ENCODE measurements at places on chromosomes 1 and 21.

GRCh38 chr1:215477632-215478031, 89.5 kb upstream of the KCTD3 start:
- no peak for DNase-seq

GRCh38 chr1:220734571-220735326, 13.4 kb upstream of the MTARC2 start:
- no peak for DNase-seq

DNA sequence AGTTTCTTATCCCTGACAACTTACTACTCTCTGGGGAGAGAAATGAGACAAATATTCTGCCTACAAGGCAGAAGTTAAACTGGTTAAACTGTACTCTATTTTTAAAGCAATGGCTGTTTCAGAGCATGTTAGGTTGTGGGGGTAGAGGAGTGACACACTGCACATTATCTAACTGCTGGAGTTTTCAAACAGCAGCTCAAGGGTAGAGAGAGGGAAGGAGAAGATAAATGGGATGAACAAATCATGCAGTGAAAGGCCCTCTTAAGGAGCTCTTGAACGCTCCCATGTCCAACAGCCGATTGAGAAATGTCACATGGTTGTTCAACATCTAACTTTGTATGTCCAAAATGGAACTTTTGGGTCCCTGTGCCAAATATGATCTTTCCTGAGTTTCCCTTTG, 14.0 kb upstream of the IFI44L start:
- DNase-seq, result no peak

DNA sequence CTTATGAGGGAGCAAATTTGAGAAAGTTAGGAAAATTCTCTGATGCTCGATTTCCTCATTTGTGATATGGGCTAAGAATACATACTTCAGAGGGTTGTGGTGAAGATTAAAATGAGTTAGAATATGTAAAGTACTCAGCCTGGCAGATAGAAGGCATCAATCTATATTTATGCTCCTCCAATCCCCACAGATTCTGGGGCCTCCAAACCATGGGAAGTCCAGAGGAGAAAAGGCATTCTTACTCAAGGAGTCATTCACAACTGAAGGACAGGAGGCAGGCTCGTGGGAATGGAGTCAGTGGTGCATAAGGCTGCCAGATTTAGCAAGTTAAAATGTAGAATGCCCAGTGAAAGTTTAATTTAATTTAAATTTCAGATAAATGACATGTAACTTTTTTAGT, 330.0 kb upstream of the POU3F1 start:
- no peak for DNase-seq

DNA sequence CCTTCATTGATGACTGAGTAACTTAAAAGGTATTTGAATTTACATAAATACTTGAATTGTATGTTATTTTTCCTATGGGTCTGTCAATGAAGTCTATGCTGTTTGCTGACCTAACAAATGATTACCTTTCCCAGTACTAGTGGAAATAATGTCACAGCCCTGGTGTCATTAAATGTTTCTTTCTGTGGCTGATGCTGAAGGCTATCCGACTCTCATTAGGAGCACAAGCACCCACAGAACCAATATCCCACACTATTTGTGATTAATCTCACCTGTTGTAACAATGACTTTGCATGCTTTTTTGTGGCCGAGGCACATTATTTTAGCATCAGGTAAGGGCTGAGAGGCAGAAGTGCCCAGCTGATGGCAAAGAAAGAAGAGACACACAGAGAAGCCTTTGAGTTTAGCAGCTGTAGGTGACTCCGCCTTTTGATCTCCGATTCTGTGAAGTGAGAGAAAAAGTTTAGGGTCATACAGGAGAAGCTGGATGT, 25.8 kb upstream of the TRIM45 start:
- no peak for DNase-seq

- DNase-seq, result no peak
Observed at GRCh38 chr1:166258017-166258416, 91.2 kb upstream of the FAM78B start.

- DNase-seq, result no peak
Observed at GRCh38 chr1:50308878-50309277, 114.4 kb downstream of the DMRTA2 start.

DNA sequence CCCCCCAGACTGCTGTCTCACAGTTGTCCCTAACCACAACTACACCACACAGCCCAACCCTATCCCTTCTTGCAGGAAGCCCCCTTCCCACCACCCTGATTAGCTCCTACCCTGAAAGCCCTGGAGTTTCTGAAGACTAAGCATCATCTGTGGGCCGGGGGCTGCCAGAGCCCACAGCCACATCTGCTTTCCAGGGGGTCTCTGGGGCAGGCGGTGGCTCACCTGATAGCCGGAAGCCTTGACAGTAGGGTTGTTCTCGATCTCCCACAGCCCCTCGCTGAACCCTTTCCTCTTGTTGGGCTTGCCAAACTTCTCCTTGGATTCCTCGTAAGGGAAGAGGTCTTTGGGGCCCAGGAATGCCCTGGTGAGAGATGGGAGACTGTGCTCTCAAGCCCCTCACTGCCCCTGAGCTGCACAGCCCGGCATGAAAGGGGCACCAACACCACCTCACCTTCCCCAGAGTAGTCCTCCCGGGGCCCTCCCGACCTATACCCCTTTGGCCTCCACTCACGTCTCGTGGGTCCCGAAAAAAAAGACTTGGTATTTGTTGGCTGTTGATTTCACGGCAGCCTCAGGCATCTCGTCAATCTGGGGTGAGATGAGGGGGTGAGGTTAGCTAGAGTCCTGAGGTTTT, 4.0 kb upstream of the MRPL24 start:
- DNase-seq, result no peak

DNA sequence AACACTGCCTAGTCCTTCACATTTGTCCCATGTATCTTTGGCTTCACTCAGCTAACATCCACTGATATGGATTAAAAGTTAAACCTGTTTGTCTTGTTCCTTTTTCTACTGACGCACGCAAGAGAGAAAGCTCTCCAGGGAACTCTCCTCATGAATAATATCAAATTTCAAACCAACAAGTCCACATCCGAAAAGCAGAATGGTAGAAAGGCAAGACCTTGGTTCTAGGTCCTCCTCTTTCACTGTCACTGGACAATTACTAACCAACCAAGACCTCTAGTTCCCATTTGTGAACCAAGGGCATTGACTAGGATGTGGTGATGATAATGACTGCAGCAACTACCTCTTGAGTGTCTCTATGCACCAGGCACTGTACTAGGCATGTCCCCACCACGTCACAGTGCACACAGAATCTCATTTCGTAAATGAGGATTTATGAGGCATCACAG, 8.4 kb downstream of the PLPP3 start:
- DNase-seq, result no peak

DNA sequence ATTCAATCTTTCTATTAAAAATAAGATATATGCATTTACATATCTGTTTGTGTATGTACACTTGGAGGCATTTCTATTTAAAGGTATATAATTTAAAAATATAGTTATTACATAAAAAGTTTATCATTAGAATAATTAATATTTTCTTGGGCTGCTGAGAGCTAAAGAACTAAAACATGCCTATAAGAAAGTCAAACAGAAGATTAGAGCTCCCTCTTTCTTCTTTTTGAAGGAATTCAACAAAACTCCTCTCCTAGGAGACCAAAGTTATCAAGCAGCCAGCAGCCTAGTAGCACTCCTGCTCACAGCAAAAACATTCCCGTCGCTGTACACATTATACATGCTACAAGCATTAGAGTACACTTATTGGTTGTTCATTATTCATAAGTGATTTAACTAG, 216.4 kb downstream of the VAV3 start:
- DNase-seq, result no peak

DNA sequence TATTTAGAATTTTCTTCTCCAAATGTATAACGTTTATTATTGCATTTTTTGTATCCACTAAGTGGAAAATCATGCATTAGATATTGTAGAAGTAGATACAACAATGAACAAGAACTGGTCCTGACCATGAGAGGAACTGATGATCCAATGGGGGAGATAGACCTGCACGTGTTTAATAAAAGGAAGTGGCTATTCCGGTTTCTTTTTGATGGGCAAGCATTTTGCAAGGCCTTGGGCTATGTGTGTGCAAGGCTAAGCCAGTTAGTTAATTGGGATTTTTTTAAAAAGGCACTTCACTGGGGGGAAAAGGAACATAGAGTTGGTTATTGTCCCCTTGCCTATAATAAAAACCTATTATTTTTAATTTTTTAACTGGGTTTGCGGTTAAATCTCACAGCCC, 961 bp upstream of the VCAM1 start:
- no peak for DNase-seq

DNA sequence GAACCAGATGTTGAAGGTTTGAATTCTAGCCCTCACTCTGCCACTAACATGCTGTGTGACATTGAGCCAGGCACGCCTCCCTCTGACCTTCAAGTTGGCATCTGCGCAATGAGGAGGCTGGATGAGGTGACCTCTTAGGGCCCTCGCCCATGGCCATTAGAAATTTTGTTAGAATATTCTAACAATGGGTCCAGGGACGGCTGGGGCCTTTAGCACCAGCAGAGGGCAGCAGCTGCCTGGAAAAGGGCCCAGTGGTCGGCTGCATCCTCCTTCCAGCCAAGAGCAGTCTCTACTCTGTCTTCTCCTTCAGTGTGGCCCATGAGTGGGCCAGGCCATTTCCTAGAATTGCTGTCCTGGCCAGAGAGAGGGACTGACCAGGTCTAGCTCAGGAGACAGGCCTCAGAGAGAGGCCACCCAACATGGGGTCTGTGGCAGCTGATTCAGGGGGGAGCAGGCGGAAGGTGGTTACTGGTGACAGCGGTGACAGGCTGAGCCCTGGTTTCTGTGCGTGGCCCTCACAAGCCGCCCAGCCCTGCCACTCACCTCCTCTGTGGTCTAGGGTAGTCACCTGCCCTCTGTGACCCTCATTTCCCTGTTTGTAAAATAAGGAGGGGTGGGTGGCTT, 101.3 kb upstream of the ACTL8 start:
- no peak for DNase-seq

- no peak for DNase-seq
Observed at GRCh38 chr1:9169601-9170137, 40.8 kb upstream of the GPR157 start.

DNA sequence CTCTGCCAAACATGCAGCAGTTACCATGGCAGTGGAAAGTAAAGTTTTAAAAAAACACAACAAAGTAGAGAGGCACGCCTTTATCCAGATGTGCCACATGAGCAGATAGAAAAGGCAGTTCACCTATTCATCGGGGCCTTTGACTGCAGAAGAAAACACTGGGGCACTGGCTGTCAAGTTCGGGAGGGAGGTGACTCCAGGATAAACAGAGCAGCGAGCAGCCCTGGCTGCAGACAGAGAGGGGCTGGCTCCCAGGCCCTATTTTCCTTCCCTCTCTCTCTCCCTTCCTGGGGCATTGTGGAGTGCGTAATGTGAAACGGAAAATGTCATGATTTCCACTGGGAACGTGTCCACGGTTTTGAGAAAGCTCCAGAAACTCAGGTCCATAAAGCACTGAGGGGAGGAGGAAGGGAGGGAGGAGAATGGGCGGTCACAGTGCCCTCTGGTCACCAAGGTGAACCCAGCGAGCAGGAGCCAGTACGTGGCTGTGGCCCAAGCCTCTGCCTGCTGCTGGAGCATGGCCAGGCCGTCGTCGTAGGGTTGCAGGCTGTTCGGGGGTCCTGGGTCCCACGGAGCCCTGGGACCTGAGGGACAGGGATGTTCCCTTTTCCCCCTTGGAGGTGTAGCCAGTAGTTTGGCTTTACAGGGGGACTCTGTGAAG, 114.7 kb upstream of the IRF2BP2 start:
- no peak for DNase-seq

- DNase-seq, result no peak
Observed at GRCh38 chr1:228751360-228752098, 16.2 kb downstream of the RHOU start.

GRCh38 chr1:167446966-167447365, 71.4 kb downstream of the CD247 start:
- DNase-seq, result no peak

GRCh38 chr1:191279266-191279800, 801.7 kb upstream of the BRINP3 start:
- DNase-seq, result no peak

DNA sequence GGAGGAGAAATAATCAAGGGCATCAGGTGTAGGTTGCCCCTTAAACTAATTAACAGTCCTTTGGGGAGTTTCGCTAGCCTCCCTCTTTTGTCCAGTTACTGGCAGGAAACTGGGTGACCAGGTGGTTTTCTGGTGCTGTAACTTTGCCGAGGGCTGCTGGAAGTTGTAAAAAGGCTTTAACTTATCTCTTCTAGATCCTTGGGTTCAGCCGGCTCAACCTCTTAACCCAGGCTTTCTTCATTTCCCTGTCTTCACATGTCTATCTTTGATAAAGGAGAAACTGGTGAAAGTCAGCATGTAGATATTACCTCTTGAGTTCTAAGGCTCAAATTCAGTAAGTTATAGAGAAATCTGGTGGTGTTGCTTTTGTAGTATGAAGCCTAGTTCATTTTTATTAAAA, 289.7 kb upstream of the NRIP1 start:
- no peak for DNase-seq

DNA sequence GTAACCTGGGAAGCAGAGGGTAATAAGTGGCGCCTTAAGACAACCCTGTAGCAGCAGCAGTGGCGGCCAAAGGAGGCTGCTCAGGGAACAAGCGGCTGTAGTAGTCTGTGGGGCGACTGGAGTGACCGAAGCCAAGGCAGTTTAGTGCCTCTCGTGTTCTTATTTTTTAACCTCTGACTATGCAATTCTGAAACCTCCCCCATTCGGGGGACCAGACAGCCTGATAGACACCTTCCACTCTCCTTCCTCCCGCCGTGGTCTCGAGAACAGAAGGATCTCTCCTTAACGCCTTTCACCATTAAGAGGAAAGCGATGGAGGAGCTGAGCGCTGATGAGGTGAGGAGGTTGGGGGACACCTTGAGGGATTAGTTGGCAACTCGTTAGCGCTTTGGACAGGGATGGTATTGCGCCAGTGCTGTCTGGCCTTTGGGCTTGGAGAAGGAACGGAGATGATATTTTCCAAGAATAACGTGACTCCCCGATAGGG, 644 bp downstream of the UBE4B start:
- no peak for DNase-seq

DNA sequence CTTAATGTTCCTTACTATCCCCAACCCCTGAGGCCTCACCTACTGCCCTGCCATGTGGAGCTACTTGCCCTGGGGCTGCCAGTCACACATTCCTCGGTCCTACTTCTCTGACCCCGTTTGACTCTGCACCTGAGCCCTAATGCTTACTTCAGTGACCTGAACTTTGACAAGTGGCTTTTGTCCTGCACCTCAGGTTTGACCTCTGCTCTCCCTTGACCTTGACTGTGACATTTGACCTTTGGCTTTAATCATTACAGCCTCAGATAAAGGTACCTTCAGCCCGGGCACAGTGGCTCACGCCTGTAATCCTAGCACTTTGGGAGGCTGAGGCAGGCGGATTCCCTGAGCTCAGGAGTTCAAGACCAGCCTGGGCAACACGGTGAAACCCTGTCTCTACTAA, 22.8 kb downstream of the MR1 start:
- no peak for DNase-seq

- DNase-seq, result no peak
Observed at GRCh38 chr1:186943891-186944686, 115.3 kb downstream of the PLA2G4A start.

- no peak for DNase-seq
Observed at GRCh38 chr1:237673631-237674030, 217.1 kb downstream of the ZP4 start.

- DNase-seq, result no peak
Observed at GRCh38 chr1:18676332-18676781, 45.7 kb downstream of the PAX7 start.

Data from DMS153 (cell line).